ENCODE measurements at places on chromosomes 1 and 21.

DNA sequence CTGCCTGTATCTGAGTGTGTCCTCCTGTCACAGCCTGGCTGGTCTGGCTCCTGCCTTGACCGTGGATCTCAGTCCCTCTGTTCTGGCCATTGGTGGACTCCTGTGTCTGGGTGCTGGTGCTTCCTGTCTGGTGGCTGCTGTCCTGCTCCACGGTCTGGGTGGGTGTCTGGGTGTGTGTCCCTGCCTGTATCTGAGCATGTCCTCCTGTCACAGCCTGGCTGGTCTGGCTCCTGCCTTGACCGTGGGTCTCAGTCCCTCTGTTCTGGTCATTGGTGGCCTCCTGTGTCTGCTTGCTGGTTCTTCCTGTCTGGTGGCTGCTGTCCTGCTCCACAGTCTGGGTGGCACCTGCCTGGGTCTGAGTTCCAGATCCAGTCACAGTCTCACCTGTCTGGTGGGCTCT is 4.0 kb downstream of the CRNN start:
- DNase-seq: no peak

DNA sequence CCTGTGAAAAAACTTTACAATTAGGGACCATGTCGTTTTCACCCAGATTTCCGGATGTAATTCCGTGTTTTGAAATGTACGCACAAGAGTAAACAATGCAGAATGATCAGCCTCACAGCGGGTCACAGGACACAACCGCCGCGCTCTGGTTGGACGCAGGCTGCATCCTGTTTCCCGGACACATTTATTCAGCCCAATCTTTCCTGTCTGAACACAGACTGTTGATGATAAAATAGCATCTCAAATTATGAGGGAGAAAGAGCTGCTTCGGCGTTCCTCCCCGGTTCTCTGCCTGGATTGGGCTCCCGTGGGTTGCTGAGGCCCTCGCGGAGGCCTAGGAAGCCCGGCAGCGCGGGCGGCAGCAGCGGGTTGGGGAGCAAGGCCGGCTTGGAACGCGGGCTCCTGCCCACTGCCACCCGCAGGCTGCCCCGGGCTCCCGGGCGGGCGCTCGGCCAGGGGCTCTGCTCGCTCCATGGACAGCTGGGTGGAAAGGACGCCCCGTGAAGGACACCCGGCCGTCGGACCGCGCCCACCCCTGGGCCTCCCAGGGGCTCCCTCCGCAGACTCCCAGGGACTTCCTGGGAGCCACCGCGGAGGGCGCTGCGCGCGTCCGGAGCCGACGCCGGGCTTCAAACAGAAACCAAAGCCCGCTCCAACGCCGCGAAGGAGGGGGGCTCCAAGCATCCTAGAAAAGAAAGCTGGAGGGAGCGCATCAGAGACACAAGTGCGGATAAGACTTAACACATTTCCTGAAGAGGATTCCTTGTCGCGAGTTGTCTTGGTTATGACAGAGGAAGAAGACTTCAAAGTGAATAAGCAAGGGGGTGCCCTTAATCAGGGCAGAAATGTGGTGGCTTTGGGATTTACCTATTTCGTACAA is 122.3 kb downstream of the ESRRG start:
- DNase-seq: no peak

DNA sequence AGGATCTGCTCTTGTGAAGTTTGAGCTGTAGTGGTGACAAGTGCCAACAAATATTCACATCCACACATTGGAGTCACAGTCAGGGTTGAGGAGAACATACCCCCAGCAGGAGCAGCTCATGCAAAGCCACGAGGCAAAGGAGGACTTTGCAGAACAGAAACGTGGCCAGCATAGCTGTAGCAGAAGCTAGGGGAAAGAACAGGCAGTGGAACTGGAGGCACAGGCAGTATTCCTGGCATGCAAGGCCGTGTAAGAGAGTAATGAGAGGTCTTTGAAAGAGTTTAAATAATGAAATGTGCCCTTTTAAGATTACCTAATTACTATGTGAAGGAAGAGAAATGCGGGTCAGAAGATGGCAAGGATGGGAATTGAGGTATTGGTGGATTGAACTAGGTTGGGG is 40.9 kb upstream of the IKBKE start:
- DNase-seq: no peak

GRCh38 chr21:26815197-26815596 is 30.0 kb downstream of the ADAMTS1 start:
- DNase-seq: no peak

DNA sequence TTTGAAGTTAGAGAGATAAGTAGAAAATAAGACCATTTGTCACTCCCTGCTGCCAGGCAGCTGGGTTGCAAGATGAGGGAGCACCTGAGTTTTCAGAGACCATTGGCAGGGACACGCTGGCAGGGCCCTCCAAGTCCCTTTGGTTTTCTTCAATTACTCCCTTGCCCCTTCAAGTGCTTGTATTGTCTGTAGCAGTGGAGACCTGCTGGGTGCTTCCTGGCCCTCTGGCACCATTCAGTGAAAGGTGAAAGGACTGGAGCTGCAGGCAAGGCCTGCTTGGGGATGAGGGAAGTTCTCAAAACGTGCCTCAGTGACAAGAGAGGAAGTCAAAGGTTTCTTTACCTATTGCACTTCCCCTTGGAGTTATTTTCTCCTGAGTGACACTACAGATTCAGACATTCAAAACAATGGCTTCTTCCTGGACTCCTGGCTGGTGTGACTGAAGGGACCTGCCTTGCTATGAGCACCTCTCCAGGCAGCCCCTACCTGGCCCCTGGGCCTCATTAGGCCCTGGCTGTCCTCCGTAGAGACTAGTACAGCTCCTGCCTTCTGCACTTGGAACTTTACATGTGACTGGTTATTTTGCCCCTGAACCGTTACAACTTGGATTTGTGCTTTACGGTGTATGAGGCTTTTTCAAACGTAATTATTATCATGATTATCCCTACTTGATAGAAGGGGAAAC is 100.1 kb downstream of the C1orf21 start:
- no peak for DNase-seq

GRCh38 chr1:242731446-242731845 is 206.9 kb upstream of the PLD5 start:
- no peak for DNase-seq

DNA sequence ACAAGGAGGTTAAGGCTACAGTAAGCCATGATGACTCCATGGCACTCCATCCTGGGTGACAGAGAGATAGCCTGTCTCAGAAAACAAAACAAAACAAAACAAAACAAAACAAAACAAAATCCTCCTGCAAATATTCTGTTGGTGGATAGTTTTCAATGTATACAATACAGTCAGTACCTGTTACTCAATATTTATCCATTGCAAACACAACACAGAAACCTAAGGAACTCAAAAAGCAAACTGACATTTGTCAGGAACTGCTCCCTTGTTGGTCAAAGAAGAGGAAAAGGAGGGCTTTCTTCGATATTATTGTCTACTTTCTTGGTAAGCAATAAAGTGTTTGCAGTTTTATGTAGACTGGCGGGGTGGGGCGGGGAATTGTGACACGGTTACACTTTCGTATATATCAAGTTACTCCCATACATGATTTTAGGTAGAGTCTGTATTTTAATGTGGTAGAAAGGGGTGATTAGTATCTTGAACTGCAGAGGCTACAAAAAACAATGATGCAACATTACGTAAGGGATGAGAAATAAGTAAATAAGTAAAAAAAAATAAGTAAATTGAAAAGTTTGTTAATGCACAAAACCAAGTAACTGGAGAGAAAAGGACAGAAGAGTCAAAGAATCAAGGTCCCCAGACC is 31.8 kb downstream of the APP start:
- DNase-seq: no peak

Data from CD4-positive, alpha-beta T cell treated with Interleukin-10 for 1 hour (primary cell).